ENCODE measurements at places on chromosomes 11 and 22.

DNA sequence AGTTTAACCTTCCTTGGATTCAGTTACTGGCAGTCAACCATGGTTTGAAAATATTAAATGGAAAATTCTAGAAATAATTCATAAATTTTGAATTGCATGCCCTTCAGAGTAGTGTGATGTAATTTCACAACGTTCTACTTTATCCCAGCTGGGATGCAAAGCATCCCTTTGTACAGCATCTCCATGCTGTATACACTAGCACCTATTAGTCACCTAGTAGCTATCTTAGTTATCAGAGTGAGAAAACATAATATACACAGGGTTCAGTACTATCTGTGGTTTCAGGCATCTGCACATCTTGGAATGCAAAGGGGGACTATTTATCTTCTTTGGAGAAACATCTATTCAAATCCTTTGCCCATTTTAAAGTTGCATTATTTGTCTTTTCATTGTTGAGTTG lies 30.8 kb downstream of the CBL start:
- no peak for DNase-seq

DNA sequence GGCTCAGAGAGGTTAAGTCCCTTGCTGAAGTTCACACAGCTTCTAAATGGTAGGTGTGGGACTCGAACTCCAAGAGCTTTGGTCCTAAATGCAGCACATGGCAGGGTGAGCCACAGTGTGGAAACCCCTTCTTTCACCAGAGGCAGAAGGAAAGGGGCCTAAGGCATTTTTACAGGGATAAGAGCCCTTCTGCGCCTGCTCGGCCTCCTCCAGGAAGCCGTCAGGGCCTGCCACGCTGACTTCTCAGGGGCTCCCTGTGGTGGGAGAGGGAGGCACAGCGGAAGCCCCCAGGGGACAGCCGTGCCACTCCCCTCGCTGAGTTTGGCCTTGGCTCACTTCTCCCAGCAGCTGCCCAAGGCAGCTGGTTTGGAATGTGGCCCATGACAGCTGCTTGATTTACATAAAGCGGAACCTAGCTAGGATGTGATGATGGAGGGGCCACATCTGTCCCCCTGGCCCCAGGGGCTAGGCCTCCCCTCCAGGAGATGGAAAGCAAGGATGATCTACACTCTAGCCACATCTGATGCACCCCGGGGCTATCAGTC lies 35.4 kb downstream of the CD82 start:
- DNase-seq, result no peak

GRCh38 chr11:100229086-100229485 lies 458.0 kb upstream of the ARHGAP42 start:
- no peak for DNase-seq

GRCh38 chr11:13114566-13115379 lies 105.7 kb downstream of the RASSF10 start:
- DNase-seq, result no peak

DNA sequence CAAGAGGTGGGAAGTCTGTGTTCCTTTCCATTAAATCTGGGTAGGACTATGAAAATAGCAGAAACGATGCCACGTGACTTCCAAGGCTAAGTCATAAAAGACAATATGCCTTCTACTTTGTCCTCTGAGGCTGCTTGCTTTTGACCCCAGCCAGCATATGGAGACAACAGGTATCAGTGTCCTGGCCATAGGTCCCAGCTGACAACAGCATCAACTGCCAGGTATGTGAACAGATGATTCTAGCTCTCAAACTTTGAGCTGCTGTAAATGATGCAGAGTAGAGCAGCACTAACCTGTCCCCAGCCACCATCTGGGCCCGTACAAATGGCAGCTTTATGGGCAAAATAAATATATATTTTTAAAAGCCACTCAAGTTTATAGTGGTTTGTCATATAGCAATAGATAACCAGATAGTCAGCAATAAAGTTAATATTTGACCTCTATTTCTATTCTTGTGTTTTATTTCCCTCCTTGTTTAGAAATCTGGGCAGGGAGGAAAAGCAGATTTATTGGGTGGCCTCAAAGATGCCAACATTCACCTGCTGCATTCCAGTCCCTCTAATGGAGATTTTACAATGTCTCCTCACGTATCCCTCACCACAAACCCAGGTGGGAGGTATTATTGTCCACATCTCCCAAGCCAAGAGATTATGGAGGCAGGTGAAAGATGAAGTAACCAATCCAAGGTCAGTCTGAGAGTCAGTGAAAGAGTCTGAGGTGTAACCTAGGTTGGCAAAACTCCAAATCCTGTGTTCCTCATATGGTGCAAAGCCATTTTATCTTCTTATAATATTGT lies 209.6 kb upstream of the LARGE1 start:
- DNase-seq, result no peak

DNA sequence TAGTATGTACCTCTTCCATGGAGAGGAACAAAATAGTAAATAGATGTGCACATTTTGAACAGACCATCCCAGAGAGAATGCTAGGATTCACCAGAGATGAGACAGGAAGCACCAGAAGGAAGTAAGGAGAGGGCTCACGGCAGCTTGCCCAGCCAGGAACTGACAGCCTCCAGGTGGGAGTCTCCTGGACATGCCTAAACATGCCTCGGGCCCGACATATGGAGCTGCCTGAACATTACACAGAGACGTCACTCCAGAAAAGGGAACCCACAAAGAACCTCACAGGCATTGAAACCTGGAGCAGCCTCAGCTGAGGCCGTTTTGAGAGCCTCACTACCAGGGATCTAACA lies 67.4 kb downstream of the BRD1 start:
- no peak for DNase-seq

DNA sequence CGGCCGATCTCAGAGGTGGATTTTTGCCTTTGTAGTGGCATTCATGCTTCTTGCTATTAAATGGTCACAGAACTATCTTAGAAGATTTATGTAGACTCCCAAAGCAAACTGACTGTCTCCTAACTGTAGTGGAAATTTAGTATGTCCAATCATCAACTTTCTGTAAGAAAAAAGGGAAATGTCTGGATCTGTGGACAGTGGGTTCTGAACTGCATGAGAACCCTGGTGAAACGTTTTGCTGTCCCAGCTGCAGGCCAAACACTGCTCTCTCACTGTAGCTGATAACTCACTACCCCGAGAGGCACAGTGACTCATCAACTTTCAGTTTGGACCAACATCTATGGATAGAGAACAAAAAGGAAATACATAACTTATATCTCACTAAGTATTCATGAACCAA lies 387.1 kb downstream of the SOX6 start:
- DNase-seq, result no peak

DNA sequence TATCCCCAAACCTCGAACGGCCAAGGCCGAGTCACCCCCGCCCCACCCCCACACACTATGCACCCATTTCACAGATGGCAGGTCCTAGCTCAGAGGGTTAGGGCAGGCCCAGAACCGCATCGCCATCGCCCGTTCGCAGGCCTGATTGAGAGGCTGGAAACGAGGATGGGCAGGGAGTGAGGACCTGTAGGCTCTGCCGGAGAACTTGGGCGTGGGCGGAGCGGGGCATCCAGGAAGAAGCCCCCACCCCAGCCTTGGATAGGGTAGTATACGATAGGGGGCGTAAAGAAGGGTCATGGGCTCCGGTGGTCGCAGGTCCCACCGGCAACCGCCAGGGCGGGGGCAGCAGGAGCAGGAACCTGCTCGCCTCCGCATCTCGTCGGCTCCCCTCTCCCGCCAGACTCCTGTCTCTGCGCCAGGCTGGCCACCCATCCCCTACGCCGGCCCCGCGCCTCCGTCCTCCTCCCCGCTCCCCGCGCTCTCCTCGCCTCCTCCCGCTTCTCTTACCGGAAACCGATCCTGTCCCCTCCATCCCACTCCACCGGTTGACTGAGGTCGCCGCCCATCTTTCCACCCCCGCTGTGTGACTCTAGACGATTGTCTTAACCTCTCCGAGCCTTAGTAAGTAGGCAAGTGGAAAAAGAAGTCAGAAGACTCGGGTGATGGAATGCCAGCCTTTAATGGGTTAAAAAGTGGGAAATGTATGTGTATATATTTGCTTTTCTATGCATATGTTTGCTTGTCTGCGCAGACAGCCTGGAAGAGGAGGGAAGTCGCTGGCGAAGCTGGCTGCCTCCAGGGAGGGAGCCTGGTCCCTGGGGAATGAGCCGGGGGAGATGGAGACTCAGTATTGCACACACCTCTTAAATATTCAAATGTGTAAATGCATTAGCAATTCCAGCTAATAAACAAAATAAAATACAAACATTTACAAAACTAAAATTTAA lies 52.8 kb downstream of the CYTH4 start:
- no peak for DNase-seq

GRCh38 chr11:61903845-61904244 lies 12.5 kb upstream of the FADS3 start:
- no peak for DNase-seq

DNA sequence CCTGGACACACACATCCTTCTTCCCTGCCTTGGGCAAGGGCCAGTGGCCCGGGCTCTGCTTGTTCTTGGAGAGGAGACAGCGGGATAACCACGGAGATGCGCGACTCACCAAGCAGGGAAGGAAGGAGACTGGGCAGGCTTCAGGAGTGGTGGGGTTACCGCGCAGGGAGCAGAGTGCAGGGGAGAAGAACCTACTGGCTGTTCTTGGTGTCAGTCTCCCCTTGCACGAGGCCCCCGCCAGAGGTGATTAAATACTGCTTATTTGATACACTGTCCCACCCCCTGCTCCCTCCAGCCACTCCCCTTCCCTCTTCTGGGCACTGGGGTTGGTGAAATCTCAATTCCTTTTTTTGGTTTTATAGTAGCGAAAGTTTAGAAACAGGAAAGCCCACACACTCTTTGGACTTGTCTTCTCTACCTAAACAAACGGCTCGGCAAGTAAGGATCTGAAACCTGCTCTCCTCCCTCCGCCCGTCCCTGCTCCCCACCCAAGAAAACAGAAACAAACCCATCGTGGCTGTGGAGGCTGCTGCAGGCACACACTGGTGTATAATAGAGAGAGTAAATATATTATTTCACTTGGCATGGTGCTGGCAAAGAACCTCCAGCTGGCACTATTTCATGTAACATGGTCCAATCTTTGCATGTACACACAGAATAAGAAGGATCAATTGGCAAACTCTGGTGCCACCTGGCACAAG lies 10.8 kb downstream of the LARGE2 start:
- DNase-seq, result no peak

- no peak for DNase-seq
Measured at GRCh38 chr11:2374456-2375201, 2.5 kb upstream of the CD81 start.

DNA sequence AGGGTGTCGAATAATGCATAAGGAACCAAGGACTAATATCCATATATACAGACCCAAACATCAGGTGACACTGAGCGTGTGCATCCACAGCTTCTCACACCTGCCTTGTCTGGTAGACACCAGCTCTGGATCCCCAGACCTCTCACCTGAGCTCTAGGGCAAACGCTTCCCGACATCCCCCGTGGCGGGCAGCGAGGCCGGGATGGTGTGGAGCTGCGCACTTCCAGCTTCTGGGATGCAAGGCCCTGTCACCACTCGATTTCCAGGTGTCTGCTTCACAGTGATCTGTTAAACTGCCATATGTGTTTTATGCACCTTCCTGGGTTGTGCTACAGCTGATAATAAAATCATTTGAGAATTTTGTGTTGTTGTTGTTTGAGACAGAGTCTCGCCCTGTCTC lies 15.3 kb upstream of the TREH start:
- no peak for DNase-seq

DNA sequence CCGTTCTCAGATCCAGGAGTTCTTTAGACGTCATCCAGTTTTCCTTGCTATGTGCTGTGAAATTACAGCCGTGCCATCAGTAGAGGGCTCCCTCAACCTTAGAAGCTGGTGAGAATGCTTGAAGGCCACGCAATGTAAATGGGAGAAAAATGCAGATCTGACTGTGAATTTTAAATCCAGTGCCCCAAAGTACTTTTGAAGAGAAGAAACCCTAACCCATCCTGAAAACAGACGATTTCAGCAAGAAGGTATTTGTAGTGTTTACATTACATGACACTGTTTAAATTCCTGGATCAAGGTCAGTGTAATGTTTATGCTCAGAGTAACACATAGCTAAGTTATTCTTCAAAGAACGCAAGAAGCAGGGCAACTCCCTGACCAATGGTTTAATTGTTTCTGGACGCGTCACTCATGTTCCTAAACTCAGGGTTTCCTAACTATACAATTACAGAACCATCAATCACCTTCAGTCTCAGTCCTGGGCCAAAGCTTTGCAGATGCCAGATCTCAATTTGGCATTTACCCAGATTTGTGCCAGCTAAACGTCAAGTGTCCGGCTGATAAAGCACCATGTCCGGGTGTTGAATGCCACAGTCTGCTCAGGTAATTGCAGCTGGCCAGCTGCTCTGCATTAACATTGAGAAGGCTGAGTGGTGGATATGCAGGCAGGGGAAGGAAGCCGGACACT lies 38.2 kb downstream of the ADAMTS8 start:
- DNase-seq, result no peak

DNA sequence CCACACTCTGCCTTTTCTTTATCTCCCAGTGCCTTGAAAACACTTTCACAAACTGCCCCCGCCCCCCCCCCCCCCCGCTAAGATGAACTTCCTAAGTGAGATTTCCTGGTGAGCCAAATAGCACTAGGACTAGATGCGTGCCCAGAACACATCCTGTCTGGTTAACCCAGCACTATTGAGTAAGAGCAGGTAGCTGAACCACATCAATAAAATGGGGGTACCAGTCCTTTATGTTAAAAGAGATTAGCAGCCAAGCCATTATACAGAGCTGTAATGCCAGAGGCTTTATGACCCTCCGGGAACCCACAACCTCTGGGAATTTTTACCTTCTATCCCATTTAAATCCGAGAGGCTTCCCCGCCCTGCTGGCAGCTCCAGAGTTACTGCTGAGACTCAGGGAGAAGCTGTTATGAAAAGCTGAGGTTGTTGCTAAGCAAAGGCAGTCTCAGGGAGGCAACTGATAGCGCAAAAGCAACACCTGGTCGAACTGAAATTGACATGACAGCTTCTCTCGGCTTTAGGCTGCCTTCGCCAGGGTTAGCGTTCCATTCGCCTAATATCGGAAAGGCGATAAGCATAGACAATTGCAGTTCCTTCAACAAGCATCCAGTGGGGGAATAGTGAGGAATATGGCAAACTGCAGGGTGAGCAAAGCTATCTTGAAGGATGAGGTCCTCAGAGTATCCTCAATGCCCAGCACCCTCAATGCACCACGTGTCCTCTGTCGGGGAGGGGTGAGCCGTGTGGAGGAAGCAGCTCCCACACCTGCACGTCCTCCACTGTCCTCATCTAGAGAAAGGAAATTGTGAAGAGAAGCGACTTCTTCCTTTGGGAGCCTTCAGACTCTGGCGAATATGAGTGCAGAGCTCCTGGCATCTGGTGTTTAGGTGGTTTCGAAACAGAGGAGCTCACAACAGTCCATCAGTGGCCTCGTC lies 977.0 kb downstream of the NTM start:
- no peak for DNase-seq

DNA sequence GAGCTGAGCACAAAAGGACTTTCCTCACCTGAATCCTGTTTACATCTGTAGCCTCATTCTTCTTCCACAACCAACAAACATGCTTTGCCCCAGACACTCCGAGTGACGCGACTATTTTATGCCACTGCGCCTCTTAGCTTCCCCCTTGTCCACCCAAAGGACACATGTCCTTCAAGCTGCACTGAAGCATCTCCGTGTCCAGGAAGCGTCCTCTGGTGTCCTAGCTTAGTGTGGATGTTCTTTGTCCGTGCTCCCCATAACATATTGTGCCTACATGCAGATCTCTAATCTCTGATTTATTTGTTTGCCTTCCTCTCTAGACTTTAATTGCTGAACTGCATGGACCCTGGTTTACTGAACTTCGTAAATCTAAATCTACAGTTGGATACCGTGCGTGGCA lies 20.1 kb upstream of the CECR2 start:
- DNase-seq, result no peak

All from activated T-cell treated with anti-CD3 and anti-CD28 coated beads, Interleukin-2, amount 50 U/mL, for 24 hours (primary cell).